Naive thymus-derived CD4-positive, alpha-beta T cell (primary cell): ENCODE measurements at places on chromosomes 7 and 10.
A peak's percentile ranks its signal among the peaks of the same experiment; 100 is the strongest.

DNA sequence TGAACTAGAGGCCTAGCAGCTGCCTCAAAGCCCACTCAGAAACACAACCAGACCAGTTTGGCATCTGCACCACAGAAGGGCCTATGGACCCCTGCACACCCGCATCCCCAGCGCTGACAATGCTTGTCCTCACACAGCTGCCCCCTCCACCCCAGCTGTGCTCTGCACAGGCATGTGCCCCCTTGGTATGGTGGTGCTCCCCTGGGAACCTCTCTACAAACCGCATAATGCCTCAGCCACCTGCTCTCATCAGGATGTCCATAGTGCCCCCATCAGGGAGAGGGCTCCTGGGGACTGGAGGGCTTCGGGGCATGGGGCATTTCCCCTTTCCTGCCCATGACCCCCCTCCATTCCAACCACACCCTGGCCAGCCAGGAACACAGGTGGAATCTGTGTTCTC, 347.5 kb downstream of the GRID1 start:
- no peak for DNase-seq

- no peak for DNase-seq
These were observed 37.2 kb upstream of the PAPSS2 start for GRCh38 chr10:87622314-87623004.

DNA sequence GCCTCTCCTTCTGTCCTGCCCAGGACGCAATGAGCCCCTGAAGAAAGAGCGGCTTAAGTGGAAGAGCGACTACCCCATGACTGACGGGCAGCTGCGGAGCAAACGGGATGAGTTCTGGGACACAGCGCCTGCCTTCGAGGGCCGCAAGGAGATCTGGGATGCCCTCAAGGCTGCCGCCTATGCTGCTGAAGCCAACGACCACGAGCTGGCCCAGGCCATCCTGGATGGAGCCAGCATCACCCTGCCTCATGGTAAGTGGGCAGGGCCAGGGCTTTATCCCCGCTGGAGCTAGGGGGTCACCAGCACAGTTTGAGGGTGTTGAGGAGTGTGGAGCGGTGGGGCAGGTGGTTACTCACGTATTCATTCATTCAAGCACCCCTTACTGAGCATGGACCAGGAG, 4.7 kb upstream of the ANKRD2 start:
- DNase-seq: no peak

GRCh38 chr7:77454802-77455201, 38.7 kb upstream of the GSAP start:
- no peak for DNase-seq

- DNase-seq: no peak
These were observed 37.8 kb downstream of the STEAP4 start for GRCh38 chr7:88268858-88269257.

DNA sequence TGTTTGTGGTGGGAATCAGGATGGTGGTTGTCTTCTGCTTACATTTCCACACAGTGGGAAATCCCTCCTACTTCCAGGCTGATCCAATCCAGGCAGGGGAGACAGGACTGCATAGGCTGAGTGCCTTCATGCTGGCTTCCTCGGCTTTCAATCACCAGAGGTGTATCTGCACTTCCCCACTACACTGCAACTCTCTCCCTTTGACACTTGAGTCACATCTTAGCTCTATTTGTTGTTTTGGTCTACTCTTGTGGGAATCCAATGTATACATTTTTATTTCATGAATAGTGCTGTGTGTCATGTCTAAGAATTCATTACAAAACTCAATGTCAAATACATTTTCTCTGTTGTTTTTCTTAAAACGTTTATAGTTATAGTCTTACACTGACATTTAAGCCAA, 735.6 kb downstream of the XPNPEP1 start:
- no peak for DNase-seq

DNA sequence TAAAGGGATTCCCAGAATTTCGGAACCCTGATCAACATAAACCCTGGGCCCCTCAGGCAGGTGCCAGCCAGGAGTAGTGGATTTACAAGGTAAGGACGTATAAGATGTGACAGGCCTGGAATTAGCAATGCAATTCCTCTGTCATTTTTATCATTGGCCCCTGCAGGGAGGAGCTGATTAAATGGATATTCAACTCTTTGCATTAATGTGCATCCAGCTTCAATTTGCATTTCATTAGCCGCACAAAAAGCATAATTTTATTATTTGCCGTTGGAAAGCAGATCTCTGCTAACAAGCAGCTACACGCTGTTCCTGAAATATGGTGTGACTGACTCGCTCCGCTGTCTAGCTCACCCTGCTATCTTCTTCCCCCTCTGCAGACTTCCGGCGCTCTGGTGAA, 195.8 kb downstream of the RPS24 start:
- no peak for DNase-seq

DNA sequence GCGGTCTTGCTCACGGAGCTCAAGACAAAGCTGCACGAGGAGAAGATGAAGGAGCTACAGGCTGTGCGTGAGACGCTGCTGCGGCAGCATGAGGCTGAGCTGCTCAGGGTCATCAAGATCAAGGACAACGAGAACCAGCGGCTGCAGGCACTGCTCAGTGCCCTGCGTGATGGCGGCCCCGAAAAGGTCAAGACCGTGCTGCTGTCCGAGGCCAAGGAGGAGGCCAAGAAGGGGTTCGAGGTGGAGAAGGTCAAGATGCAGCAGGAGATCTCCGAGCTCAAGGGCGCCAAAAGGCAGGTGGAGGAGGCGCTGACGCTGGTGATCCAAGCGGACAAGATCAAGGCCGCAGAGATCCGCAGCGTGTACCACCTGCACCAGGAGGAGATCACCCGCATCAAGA, 51.4 kb downstream of the JAKMIP3 start:
- DNase-seq: no peak

DNA sequence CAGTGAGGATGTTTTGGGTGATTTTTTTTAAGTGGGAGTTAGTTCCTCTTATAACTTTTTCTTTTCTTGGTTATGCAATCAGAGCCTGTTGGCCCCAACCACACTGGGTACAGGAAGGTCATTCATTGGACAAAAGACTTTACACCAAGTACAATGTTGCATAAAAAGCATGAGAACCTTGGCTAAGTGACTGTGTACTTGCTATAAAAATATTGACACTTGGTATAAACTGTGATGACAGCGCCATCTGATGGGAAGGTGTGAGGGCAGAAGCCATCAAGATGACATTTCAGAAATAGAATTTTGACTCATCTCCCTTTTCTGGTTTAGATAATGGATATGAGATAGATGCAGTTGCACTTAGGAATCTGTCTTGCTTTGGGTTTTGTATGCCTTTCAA, 126.4 kb upstream of the CCDC6 start:
- DNase-seq: peak; percentile 12

- no peak for DNase-seq
These were observed 219.5 kb upstream of the NRP1 start for GRCh38 chr10:33553748-33554571.

DNA sequence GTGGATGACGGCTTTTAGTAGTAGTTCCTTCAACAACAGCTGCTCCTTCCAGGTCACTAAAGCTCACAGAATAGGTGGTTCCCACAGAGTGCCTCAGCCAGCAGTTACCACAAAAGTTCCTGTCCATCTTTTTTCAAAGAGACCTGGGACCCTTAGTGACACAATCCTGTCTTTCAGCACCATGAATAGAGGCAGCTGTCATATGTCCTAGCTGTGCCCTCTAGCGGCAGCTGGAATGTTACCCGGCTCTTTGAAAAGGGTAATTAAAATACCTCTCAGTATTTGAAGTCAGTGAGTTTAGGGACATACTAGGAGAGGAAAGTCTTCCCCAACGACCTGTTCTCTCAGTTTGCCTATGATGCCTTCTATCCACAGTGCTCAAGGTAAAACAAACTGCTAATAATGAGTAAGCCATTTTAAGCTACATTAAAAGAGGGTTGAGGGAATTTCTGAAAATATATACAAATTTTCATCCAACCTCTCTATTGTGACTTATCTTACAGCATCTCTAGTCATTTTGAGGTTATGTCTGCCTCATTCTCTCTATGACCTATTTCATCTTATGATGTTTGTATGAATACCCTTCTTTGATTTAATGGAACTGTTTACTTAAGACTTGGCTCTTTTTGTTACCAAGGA, 290.8 kb downstream of the NXPH1 start:
- DNase-seq: no peak

GRCh38 chr7:543501-544337, 24.1 kb upstream of the PDGFA start:
- no peak for DNase-seq

DNA sequence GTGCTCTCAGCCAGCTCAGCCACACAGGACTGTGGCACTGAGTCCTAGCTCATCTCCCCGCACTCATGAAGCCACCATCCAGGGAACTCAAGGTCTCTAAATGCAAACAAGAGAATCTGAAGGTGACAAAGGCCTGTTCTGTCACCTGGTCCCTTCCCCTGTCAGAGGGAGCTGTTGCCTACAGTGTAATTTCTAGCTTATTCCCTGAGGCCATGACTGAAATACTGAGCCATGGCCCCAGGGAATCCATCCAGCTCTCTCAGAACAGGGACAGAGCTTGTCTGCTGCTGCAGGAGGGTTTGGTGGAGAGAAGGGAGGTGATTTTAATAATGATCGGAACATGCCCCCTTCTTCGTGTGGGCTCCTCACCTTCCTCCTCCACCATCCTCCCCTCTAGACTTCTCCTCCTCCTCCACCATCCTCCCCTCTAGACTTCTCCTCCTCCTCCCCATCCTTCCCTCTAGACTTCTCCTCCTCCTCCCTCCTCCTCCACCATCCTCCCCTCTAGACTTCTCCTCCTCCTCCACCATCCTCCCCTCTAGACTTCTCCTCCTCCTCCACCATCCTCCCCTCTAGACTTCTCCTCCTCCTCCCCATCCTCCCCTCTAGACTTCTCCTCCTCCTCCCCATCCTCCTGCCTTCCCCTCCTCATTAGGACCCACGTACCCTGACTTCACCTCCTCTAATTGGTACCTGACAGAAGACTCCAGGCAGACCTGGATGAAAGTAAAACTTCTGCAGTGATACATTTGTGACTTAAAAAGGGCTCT, 338.0 kb upstream of the MKI67 start:
- DNase-seq: peak; percentile 27

DNA sequence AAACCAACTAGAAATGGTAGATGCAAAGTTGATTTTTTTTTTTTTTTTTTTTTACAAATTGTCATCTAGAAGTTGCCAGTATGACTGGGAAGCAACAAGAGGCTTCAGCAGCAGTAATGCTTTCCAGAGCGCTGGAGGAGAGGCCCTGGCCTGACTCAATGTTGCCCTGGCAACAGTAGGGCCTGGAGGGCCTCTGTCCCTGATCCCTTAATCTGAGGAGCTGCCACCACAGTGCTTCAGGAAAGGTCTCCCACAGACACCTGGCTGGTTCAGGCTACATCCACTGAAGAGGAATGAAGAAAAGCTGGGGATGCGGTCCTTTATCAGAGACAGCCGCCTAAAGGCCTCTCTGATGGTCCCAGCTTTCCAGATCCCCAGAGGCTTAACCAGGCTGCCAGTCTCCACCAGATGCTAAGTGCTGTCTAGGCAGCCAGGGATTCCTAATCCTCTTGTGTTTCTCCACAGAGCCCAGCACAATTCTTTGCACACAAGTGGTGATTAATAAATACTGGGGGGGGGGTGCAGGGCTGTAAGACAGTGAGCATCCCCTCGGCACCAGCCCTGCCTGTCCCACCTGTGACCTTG, 33.7 kb downstream of the ZNF777 start:
- DNase-seq: no peak

GRCh38 chr10:77086081-77086480, 551.5 kb downstream of the KCNMA1 start:
- no peak for DNase-seq

- no peak for DNase-seq
These were observed 57.1 kb downstream of the LRRTM3 start for GRCh38 chr10:66982792-66983474.

GRCh38 chr7:156155988-156156733, 343.9 kb upstream of the SHH start:
- DNase-seq: no peak

GRCh38 chr7:151800391-151800790, 76.5 kb downstream of the PRKAG2 start:
- no peak for DNase-seq

GRCh38 chr10:1677307-1677939, 59.9 kb downstream of the ADARB2 start:
- no peak for DNase-seq

- DNase-seq: no peak
These were observed 21.0 kb upstream of the FRAT2 start for GRCh38 chr10:97355571-97355975.

DNA sequence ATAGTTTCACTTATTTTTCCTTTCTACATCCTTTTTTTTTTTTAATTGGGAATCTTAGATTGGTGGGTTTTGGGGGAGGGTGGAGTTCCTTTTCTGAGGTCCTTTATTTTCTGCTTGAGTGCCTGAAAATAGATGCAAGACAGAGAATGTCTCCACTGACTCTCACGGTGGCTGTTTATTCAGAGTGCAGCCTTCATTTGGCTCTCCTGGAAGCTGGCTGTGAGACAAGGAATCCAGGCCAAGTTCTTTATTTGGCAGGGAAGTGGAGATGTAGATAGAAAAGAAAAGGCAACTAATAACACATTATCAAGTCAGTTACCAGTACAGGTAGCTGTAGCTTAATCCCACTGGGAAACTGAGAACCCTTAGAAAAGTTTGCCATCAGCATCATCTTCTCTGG, 118.6 kb downstream of the CNTNAP2 start:
- DNase-seq: no peak

GRCh38 chr7:65978891-65979582, 3.0 kb downstream of the GUSB start:
- DNase-seq: no peak

- DNase-seq: no peak
These were observed 111.3 kb upstream of the ASAH2 start for GRCh38 chr10:50362547-50363125.

GRCh38 chr7:76316984-76317781, 14.7 kb downstream of the HSPB1 start:
- peak; percentile 1 for DNase-seq

- DNase-seq: no peak
These were observed 23.5 kb downstream of the TMEM72 start for GRCh38 chr10:44934416-44935200.

- no peak for DNase-seq
These were observed 99.6 kb downstream of the LRRC18 start for GRCh38 chr10:48839809-48840679.

DNA sequence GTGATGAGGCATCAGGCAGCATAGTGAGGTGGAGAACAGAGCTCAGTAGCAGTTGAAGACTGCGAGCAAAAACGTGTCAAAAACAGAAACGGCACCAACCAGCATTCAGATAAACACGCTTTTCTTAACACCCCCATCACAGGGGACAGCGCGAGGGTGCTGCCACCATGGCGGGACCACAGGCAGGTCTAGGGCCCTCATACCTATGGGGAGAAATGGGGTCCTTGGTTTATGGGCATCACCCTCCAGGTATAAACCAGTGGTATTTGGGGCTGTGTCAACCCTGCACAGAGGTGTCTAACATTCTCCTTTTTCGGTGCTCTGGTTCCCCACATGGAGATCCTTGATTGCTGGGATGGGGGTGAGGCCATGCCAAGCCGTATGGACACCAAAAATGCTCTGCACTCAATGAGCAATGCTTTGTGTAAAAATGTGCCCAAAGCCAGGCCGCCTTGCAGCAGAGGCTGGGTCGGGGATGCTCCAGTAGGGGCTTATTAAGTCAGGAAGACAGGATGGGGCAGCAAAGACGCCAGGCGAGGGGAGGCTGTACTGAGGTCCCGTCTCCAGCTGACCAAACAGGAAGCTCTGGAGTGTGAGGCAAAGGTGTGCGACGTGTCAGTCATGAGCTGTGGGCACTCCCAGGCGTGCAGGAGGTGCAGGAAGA, 191.5 kb downstream of the WDR37 start:
- no peak for DNase-seq
